Left renal pelvis (tissue), 4 donors: ENCODE measurements at places on chromosomes 6 and 20.

GRCh38 chr6:113607821-113608545 lies 249.2 kb upstream of the MARCKS start:
- no peak for DNase-seq

GRCh38 chr6:66522864-66523263 lies 815.8 kb upstream of the EYS start:
- DNase-seq, result no peak

DNA sequence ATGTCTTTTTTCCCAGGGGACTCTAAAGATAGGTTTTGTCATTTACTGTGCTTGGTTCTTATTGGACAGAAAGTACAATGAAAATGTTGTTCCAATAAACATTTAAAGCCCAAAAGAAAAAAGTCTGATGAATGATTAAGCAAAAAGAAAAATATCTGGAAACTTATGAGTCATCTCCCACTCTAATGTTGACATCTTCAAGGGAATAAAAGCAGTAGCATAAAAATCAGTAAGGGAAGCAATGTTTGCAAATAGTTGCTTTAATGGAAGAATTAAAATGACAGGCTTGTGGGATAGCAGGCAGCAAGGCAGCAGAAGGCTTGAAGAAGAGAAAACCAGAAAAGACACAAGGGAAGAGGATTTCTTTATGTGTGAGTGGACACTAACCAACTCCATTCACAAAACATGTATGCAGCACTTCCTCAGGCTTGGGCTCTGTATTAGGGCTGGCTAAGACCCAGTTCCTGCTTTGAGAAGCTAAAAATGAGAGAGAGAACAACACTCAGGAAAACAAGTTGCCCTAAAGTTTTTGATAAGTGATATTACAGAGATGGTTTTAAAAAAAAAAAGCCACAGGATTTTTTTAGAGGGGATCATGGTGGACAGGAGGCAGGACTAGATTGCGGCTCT lies 263.2 kb upstream of the NT5E start:
- DNase-seq, result no peak

DNA sequence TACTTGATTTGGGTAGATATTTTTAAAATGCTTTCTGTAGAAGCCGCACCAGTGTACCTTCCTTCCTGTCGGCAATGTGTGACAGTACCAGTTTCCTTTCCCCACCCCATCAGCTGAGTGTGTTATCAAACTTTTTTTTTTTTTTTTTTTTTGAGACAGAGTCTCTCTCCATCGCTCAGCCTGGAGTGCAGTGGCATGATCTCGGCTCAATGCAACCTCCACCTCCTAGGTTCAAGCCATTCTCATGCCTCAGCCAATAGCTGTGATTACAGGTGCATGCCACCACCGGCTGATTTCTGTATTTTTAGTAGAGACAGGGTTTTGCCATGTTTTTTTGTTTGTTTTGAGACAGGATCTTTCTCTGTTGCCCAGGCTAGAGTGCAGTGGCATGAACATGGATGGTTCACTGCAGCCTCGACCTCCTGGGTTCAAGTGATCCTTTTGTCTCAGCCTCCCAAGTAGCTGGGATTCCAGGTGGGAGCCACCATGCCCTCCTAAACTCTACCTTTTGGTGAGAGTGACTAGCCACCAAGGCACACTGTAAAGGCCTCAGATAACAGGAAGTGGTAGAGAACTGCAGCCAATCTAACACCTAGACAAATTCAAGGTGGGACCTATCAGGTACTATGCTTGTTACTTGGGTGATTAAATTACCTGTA lies 26.5 kb upstream of the ZBTB22 start:
- DNase-seq, result no peak

DNA sequence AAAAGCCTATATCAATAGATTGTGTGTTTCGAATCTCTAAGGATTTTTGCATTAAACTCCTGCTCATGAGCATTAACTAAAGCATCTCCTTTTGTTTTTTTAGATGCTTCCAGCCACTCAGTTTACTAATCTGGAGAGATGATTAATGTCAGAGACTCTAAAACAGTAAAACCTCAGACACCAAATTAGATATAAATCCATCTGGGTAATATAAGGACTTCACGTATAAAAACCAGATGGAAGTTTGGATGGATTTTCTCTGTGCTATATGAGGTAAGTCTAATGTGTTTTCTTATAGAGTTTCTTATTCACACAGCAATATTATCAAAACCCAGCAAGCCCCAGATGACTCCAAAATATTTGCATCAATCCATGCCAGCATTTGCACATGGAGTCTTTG lies 137.2 kb downstream of the SYNE1 start:
- no peak for DNase-seq

DNA sequence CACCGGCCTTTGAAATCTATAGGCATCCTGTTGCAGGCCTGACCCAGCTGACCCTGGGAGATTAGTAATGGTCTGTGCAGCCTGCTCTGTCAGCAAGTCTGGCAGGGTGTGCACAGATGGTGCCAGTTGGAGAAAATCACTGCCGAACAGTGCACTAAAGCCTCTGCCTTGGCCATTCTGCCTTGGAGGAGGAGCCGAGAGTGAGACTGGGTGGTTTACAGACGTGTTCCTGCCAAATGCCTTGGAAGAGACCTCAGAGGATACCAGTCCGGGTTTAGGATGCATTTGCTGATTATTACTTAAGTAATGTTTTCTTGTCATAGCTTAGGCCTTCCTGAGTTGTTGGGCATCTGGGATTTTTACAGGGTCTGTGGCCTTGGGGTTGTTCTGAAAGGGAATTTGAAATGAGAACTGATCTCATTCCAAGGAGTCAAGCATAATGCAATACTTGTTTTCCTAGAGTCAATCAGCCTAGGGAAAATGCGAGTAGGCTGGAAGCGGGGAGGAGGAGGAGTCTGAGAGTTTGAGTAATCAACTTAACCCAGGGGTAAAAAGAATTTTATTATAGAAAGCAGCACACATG lies 292.1 kb downstream of the SOX4 start:
- DNase-seq, result no peak

GRCh38 chr6:164856138-164856537 lies 453.3 kb downstream of the C6orf118 start:
- DNase-seq, result no peak
